ENCODE measurements at places on chromosomes 2 and 18. TPM values are rescaled to one million over a fixed set of nuclear protein-coding genes. Genes with fewer than 3 reads are reported as not detected.

DNA sequence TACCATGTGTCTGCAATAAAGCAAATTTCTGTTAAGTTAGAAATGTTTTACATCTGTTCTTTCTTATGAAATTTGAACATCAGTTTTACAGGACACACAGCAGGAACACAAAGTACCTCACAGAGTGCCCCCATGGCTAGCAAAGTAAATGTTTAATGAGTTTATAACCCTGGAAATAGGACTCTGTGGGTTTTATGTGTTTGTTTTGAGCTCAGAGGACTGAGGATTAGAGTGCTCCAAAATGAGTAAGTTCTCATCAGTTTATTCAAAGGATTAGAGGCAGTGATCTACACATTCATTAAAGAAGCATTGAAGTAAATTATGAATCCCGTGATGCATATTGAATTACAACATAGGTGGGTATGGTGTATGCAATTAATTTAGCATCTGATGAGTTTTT, 281.8 kb downstream of the GULP1 start:
- no peak for DNase-seq

DNA sequence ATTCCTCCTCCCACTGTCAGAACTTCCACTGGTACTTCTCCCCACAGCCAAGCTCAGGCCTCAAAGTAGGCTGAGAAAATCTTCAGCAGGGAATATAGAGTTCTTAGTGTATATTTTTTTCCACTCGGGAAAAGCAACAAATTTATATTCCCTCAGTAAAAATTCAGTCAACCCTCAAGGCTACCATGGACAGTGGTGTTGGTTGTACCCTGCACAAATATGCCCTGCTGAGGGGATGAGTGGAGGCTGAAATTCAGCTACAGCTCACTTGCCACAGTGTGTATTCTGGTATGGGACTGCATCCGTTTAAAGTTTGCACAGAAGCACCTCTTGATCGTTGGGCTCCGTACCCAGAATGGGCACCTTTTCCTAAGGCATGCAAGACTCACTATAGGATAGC, 90.8 kb upstream of the LGALSL start:
- no peak for DNase-seq

DNA sequence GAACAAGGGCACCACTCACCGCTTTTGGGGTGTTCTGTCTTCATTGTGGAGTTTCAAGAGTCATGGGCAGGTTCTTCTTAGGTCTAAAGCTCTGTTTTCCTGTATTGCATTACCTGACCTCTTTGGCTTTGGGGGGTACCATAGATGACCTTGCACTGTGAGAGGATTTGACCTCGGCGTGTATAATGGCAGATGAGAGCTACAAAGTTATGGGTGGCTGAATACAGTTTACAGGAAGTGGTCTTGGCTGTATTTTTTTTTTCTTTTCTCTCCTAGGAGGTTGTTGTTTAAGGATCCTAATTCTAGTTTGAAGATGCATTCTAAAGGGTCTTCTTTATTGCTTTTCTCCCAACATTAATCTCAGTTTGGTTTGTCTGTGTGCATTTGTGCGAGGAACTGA, 11.5 kb downstream of the GAL3ST2 start:
- no peak for DNase-seq

The ARHGAP15 gene
- 11.1 TPM for total RNA-seq
